NCI-H2081 treated with DMSO at 0.1 percent for 48 hours (cell line): ENCODE measurements at places on chromosomes 5 and 9.

- DNase-seq, result no peak
Observed at GRCh38 chr5:170551076-170551475, 47.3 kb downstream of the KCNIP1 start.

DNA sequence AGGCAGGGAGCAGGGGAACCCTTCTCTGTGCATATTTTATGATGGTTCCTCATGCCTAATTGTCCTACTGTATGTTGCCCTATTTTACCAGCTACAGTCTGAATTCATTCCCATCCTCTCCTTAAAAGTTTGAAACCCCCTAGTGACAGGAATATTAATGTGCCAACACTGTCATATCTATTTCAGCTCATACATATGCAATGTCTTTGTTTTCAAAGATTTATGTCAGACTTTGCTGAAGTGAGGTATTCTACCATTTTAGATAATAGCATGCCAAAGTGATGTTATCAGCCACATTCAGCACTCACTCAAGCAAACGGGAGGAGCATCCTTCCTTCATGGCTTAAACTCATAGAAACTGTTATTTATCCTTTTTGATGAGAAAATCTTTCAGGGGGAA, 696.5 kb downstream of the NR2F1-AS1 start:
- no peak for DNase-seq

GRCh38 chr5:172399336-172399735, 55.0 kb downstream of the SH3PXD2B start:
- DNase-seq, result no peak

GRCh38 chr9:98256756-98257155, 1.3 kb upstream of the TBC1D2 start:
- DNase-seq, result no peak

DNA sequence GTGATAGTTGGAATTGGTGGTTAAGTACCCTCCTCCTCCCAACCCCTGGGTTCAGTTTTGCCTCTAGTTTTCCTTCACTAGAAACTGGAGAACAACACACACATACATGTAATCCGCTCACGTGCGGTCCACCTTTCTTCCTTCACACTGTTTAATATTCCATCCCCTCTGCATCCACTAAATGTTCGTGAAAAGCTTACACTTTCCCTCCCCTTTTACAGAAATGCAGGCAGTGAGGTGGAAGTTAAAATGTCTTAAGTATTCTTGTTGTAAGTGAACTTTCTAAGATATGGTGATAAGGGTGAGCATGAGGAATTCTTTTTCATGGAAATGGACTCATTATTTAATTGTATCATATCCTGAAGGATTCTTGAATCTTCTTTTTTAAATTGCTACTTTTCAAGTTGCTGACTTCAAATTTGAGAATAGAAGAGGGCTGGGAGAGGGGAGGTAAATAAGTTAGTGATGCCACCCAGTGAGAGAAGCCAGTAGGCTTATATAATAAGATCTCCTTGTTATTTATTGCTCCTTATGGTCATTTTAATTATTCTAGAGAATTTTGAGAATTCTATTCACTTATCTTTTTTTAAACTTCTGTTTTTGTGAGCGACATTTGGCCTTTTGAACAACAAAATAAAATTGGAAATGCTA, 90.2 kb downstream of the TLE4 start:
- DNase-seq, result no peak

DNA sequence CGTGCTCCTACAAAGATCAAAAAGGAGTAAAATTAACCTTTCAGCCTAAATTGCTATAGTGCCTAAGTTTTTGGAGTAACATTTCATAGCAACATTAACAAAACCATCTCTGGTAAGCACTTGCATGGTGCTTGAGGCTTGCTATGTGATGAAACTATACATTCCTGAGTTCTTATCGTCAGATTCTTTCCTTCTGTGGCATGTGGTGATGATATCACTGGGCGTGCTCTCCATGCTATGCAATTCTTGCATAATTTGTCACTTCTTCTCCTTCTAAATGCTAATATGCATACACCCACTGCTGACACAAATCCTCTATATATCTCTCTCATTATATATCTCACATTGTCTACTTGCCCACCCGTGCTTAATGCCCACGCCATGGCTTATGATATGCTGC, 2019.9 kb downstream of the MAT2B start:
- DNase-seq, result no peak

- no peak for DNase-seq
Observed at GRCh38 chr5:15526413-15526812, 26.4 kb downstream of the FBXL7 start.

- no peak for DNase-seq
Observed at GRCh38 chr5:61330341-61330844, 1.7 kb upstream of the ZSWIM6 start.

- no peak for DNase-seq
Observed at GRCh38 chr5:170971-171800, 20.1 kb upstream of the LRRC14B start.

DNA sequence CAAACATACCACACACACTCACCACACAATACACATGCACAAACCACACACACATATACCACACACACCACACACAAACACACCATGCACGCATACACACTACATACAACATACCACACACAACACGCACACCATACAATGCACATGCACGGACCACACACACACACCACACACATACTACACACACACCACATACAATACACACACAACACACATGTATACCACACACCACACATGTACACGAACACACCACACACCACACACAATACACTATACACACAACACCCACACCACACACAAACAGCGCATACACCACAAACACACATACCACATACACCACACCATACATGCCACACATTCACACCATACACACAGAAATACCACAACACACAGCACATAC, 480.3 kb downstream of the DIRAS2 start:
- DNase-seq, result no peak

DNA sequence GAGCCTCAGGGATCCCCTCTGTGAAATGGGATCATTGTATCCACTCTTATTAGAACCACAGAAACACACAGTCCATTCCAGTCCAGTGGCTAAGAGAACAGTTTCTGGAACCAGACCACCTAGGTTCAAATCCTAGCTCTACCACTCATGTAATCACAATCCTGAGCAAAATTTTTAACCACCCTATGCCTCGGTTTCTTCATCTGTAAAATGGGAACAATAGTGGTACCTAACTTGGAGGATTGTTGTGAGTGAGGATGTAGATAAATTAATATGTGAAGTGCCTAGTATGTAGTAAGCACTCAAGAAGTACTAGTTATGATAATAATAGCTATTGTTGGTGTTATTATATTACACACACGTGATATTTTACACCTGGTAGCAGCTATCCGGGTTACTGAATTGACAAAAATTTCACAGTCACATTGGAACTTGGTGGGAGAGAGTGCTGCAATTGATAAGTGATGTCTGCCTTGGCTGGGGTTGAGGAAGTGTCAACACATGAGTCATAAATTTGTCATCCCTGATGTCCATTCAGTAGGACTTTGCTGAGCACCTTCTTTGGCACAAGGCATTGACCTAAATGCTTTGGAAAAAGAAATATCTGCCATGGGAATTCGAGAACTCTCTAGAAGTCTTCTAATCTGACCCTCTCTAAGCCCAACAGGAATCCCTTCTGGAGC, 68.4 kb downstream of the COL27A1 start:
- DNase-seq, result no peak

- no peak for DNase-seq
Observed at GRCh38 chr5:112257976-112258375, 161.1 kb downstream of the EPB41L4A start.

GRCh38 chr5:148125641-148126040, 42.7 kb upstream of the SPINK14 start:
- no peak for DNase-seq

DNA sequence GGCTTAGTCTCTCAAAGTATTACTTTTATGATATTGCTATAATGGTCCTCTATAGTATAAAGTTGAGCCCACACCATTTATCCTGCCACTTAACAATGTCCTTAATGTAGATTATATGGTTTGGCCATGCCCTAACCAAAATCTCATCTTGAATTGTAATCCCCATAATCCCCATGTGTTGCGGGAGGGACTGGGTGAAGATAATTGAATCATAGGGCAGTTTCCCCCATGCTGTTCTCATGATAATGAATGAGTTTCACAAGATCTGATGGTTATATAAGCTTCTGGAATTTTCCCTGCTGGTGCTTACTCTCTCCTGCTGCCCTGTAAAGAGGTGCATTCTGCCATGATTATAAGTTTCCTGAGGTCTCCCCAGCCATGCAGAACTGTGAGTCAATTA, 498.8 kb downstream of the RAB3C start:
- DNase-seq, result no peak

DNA sequence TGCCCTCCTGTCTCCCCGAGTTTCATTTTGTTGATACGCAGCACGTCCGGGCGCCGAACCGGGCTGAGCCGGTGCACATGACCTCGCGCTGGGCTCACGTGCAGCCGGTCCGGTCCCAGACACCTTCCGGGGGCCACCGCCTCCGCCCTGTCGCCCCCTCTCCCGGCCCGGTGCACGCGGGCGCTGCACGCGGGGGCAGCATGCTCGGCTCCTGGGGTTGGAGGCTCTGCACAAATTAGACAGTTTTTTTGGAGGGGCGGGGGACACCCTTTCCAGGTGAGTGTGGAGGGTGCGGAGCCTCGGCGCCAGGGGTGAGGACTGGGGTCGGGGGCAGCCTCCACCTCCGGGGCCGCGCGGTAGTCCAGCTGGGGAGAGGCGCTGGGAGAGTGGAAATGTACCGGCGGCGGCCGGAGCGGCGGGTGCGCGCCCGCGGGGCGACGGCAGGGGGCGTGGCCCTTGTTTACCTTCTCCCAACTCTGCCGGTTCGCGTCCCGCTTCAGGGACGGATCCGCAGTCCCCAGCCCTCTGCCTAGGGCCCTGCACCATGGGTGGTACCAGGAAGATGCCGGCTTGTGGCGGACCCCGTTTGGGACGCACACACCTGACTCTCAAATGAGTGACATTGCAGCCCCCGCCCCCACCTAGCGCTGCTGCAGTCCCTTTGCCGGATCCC, 1.1 kb downstream of the JADE2 start:
- DNase-seq, result no peak

- DNase-seq, result no peak
Observed at GRCh38 chr5:74146796-74147195, 493.7 kb downstream of the ENC1 start.

GRCh38 chr9:72315089-72315509, 49.9 kb downstream of the ZFAND5 start:
- DNase-seq, result no peak

- DNase-seq, result no peak
Observed at GRCh38 chr5:34563931-34564709, 92.0 kb upstream of the RAI14 start.

DNA sequence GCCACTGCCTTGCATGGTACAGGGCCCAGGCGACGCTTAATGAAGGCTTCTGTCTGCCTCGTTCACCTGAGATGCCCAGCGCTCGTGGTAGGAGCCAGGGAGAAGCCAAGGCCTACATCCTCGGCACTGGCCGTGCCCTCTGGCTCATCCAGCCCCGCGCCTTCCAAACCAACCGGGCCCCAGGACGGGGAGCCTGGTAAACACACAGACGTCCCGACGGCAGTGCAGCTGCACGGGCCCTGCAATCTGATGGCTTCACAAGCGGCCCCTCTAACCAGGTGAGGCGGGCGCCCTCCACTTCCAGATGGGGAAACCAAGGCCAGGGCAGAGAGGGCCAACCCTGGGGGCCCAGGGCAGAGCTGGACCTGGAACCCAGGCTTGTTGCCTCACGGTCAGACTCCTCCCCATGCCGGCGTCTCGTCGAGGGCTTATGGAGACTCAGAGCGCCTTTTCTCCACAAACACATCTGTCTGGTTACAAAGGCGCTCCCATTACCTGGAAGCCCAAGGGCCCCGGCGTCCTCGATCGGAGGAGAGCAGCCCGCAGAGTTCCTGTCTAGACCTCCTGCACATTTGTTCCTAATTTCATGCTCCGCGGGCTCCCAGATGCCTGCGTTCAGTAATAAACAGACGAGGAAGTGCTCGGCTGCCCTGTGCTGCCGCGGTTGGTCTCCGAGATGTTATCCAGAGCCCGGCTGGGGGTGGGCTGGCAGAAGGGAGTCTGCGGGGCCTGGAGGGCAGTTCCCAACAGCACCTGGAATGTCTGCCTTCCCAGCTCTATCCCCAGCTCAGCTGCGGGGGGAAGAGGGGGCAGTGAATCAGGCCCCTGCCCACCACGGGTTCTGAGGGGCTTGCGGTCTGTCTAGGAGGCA, 23.5 kb downstream of the FAM163B start:
- no peak for DNase-seq

GRCh38 chr5:117833691-117834090, 1154.7 kb downstream of the DTWD2 start:
- DNase-seq, result no peak

GRCh38 chr9:16278326-16278999, 592.0 kb downstream of the BNC2 start:
- no peak for DNase-seq

- no peak for DNase-seq
Observed at GRCh38 chr9:30172206-30172605, 2212.2 kb upstream of the ACO1 start.

GRCh38 chr5:167920589-167920988, 370.9 kb upstream of the WWC1 start:
- no peak for DNase-seq

GRCh38 chr9:86181379-86182315, 77.8 kb downstream of the C9orf153 start:
- no peak for DNase-seq

DNA sequence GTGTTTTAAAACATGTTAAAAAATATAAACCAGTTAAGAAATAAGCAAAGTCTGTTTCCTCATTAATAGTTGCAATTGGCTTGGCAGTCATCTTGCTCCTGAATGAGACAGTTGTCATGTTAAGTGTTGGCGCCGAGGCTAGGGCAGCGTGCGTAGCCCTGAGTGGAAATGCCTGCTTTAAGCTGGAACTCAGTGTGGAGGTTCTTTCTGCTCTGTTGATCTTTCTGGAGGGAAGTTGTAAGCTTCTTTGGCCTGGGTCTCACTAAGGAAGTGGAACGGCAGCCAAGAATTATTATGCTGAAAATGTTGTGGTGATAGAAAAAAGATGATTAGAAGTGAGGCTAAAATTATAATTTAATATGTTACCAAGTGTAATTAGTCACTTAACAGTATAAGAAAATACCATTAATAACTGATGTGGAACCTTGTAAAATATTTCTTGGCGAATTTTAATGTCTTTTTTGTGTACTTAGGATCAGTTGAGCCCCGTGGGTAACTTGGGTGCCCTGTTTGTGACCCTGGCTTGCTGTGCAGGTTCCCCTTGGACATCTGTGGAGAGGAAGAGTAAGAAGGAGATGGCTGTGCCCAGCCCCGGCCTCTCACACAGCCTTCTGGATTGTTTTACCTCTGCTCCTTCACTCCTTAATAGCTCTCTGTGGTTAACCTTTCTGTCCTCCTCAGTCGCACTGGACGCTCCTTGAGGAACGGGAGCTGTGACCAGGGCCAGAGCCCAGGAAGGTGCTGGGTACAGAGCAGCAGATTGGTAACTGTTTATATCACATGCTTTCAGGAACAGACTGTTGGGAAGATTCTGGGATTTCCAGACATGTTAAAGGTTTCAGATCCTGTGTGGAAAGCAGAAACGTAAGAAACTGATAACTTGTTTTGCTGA, 31.0 kb downstream of the PCBD2 start:
- no peak for DNase-seq

DNA sequence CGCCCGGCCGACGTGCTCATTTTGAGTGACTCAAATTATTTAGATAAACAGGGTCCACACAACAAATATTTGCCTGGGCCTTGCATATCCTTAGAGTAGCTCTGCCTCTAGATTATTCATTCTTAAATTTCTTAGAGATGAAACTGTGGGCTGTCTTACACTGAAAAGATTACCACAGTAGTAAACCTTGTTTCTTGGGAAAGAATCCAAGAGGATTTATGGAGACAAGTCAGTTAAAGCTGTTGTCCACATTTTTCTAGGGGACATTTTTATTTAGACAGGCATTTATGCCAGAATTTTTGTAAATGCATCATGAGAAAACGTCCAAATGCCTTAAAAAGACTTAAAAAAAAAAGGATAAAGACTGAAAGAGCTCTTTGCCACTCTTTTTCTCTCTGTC, 32.6 kb upstream of the RANBP3L start:
- DNase-seq, result no peak
